Smooth muscle cell of bladder (primary cell): ENCODE measurements at places on chromosomes 4 and X. TPM values are rescaled to one million over a fixed set of nuclear protein-coding genes. Genes with fewer than 3 reads are reported as not detected.

The TLR10 gene
- not detected in 2 replicates for total RNA-seq

The BEX1 gene
- total RNA-seq: 0.92 and 2.8 TPM in 2 replicates

The TMSB15A gene
- 0.85 and 0.92 TPM in 2 replicates for total RNA-seq

The MAP3K15 gene
- 0.09 TPM in 1 of 2 replicates, not detected in the other for total RNA-seq

The HPGD gene
- total RNA-seq: under 0.01 and 0.09 TPM in 2 replicates
